Astrocyte (in vitro differentiated cells and primary cell): ENCODE measurements at places on chromosomes 4 and X. TPM values are rescaled to one million over a fixed set of nuclear protein-coding genes. Genes with fewer than 3 reads are reported as not detected.
A peak's percentile ranks its signal among the peaks of the same experiment; 100 is the strongest.

- peak; percentile 58 for DNase-seq
These were observed 47.2 kb downstream of the TBCK start for GRCh38 chr4:106268786-106269185.

- DNase-seq: no peak
These were observed 249.0 kb downstream of the STK32B start for GRCh38 chr4:5300283-5300682.

Gene CENPVL2
- total RNA-seq: 0.19 and 0.25 TPM in 2 replicates

Gene PPBP
- not detected in 2 replicates for total RNA-seq

Gene CXCL8
- total RNA-seq: 1.2 and 1.5 TPM in 2 replicates
